ENCODE measurements at places on chromosomes 2 and 18.

DNA sequence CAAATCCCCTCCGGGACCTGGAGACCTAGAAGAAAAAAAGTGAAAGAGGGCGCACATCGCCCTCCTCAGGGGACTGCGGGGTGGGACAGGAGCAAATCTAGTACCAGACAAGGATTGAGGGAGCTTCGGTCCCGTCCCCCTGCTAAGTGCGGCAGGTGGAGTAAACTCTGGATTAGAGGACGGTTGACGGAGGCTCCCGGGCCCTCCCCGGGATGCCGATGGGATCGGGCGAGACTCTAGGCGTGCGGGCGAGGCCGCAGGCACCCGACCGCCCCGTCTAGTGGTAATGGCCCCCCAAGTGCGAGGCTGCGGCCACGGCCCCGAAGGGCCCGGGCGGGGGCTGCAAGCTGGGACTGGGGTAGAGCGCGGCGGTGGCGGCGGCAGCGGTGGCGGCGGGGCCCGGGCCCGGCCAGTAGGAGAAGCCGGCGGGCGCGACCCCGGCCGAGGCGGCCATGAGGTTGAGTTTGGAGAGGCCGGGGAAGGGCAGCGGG lies 3.5 kb downstream of the FEV start:
- DNase-seq: no peak

DNA sequence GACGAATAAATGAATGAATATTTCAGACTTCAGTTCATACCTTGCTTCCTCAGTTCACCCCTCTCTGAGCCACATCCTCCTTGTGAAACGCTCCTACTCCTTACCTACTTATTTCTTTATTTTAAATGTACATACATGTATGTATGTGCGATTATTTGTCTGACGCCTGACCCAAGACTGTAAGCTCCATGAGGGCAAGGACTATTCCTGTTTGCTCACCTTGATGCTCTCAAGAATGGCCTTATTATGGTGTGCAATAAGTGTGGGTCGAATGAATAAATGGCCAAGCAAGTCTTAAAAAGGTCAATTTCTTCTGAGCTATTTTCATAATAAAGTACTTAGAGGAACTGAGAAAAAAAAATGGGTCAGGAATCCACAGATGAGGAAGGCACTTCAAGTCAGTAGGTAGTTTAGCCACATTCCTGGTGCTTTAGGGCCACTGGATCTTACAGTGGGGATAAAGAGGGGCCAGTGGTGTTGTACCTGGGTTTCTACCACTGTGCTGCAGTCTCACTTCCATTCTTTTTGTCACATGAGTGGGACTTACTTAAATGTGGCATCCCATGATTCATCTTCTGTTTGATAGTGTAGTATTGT lies 74.7 kb downstream of the SDC1 start:
- no peak for DNase-seq

- no peak for DNase-seq
These were observed 489.5 kb downstream of the TNS1 start for GRCh38 chr2:217513258-217513657.

DNA sequence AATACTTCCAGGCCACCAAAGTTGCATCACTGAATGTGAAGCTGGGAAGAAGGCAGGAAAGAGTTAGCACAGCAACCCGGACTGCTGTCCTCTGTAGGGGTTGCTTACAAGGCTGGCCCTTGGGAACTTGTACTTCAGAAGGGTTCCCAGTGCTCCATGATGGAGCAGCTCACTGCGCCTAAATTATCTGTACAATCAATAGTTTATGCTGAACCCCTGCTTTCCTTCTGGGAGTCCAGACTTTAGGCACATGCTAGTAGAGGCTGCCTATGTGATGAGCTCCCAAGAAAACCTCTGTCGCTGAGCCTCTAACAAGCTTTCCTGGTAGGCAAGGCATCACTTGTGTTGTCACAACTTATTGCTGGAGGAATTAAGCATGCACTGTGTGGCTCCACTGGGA lies 34.3 kb downstream of the XDH start:
- no peak for DNase-seq

GRCh38 chr2:177906041-177906718 lies 166.4 kb downstream of the PDE11A start:
- peak; percentile 4 for DNase-seq

DNA sequence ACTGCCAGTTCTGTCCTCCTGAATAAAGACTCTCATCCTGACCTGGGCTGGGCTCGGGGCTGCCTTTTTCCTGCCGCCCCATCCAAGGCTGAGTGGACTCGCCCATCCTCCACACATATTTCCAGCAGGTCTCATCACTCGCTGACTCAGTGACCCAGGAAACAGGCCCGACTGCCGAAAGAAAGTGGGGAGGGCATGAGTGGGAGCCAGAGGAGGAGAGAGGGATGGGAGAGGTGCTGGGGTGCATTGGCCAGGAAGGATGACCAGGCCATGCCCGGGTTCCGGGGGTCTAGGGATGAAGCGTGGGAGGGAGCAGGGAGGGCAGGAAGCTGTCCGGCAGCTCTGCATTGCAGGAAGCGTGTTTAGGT lies 66.7 kb downstream of the TWIST2 start:
- no peak for DNase-seq

DNA sequence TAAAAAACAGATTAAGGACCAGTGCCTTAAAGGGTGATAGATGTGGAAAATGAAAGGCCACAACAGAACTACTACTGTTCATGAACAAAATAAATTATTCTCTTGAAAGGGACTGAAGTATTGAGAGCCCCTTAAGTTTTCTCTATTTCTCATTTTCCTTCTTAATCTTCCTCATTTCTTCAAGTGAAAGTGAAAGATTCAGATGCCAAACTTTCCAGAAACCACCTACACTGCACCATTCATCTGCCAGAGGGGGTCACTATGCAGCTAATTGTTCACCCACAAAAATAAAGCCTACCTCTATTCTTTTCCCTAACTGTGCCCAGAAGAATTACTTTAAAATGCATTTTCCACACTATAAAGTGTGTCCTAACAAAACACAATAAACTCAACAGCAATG lies 140.1 kb downstream of the NR4A2 start:
- no peak for DNase-seq

DNA sequence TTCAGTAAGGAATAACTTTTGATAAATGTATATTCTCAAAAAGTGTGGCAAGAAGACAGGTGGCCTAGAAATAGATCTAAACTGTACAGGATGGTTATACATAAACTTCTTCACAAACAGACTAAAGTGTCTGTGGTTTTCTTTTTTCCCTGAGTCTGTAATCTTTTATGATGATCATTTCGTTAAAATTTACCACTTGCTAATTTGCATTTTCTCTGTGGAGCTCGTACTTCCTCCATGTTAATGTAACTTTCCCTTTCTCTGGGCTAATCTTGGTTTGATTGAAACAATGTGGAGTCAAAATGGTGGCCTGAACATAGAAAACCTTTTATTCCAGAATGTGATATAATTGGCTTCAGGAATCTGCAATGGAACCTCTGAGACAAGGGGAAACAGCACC lies 166.2 kb downstream of the FTCDNL1 start:
- DNase-seq: no peak

- no peak for DNase-seq
These were observed 7.4 kb upstream of the TMEM87B start for GRCh38 chr2:112047537-112048235.

DNA sequence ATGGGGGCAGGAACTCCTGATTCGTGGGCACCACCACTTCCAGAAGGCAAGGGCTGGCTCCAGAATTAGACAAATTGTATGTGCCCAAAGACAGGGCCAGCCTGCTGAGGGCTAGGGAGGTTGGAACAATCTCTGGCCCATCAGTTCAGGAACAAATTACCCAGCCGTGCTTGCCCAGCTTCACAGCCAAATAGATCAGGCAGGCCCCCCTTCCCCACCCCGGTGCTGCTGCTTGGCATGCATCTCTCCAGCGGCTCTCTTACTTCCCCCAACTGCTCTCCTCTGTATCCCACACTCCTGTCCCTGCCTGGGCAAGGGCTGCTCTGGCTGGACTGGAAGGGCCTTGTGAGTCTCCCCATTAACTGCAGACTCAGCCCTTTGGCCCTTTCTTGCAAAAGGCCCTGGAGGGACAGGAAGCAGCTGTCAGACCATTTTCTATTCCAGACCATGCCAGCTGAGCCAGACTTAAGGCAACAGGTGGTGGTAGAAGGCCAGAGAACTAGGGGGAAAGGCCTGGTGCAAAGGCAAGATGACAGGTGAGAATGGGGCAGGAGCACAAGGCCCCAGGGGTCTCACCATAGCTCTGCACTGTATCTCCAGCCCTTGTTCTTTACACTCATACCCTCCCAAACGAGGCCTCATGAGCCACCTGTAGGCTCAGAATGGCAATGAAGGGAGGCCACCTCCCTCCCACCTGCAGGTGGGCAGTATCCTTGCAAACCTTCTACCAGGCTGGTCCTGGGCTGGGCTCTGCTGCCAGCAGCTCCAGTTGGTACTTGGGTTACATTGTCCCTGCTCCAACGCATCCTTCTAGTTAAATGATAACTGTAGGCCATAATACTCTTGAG lies 30.7 kb upstream of the ACAA2 start:
- DNase-seq: no peak

DNA sequence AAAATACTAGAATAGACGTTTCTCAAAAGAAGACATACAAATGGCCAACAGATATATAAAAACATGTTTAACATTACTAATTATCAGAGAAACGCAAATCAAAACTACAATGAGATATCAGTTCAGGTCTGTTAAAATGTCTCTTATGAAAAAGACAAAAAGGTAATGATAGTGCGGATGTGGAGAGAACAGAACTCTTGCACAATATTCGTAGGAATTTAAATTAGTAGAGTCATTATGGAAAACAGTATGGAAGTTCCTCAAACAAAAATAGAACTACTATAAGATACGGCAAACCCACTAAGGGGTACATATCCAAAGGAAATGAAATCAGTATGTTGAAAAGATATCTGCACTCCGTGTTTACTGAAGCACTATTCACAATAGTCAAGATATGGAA lies 167.5 kb upstream of the CWC22 start:
- DNase-seq: no peak

DNA sequence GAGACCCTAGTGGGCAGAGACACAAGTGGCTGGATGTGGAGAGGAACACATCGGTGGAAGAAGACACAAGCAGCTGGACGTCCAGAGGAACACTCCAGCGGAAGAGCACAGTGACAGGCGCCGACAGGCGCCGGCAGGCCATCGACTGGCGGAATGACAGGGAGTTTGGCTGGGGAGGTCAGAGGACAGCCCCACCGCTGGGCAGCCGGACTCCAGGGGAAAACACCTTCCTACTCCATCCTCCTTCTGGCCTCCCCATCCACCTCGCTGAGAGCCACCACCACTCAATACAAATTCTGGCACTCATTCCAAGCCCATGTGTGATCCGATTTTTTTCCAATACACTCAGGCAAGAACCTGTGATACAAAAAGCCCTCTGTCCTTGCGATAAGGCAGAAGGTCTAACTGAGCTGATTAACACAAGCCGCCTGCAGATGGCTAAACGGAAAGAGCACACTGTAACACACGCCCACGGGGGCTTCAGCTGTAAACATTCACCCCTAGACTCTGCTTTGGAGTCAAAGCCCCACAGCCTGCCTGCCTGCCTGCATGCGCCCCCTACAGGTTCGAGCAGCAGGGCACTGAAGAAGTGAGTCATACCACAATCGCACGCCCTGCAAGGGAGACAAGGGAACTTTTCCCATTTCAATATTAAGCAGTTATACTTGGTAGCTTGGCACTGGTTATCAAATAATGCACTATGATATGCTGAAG lies 50.2 kb upstream of the LRP1B start:
- DNase-seq: no peak

DNA sequence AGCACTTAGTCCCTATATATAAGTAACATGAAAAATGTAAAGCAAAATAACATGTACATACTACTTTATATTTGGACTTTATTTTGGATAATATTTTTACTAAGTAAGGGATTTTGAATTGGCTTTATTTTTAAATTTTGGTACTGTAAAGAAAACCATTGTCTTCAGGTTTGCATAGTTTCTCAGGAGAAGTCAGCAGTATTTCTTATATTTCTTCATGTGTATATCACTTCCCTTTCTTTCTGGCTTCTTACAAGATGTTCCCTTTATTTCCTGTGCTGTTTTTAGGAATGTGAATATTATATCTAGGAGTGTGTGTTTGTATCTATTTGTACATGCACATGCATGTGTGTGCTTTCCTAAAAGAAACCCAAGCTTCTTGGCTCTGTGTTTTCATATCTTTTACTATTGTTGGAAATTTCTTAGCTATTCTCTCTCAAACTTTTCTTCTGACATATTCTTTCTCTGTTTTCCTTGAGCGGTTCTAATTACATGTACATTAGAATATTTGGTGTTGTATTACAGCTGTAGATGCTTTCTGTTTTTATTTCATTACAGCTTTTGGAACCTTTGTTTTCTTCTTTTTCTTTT lies 1549.7 kb upstream of the ACVR2A start:
- no peak for DNase-seq

GRCh38 chr2:121386707-121387106 lies 101.7 kb upstream of the TFCP2L1 start:
- no peak for DNase-seq

GRCh38 chr2:35887146-35887545 lies 468.4 kb upstream of the CRIM1 start:
- no peak for DNase-seq

DNA sequence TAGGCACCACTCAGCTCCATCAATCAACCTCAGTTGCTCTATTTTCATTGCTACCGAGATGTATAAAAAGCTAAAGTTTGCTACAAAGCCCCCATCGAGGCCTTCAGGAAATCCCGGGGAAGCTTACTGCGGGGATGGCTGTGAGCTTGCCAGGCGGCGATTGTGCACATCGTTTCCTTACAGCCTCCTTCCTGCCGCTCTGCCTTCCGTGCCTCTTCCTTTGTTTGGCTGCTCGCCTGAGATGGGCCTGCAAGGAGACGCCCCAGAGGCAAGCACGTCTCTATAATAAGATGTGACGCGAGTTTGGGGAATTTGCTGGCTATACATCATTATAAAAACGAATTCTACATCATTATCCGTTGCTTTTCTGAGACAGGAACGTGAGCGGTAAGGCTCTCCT lies 41.6 kb downstream of the DHRS9 start:
- no peak for DNase-seq

GRCh38 chr2:143205106-143205764 lies 76.0 kb downstream of the ARHGAP15 start:
- no peak for DNase-seq

GRCh38 chr2:13106302-13106701 lies 389.6 kb downstream of the TRIB2 start:
- no peak for DNase-seq

DNA sequence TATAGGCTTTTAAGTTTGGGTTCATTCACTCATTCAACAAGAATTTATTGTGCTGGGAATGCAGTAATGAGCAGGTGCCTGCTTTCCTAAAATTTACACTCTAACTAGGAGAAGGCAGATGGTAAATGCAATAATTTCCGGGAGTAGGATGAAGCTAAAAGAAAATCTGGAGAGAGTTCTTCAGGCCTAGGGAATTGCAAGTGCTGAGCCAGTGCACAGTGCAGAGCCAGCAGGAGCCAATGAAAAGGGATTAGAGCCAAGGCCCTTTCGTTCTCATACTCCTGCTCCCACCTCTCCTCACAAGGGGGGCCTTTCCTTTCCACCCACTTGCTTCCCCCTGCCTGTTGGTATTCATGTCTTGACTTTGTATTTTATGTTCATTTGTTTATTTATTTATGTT lies 55.1 kb downstream of the CFAP221 start:
- DNase-seq: no peak

GRCh38 chr2:239369631-239370161 lies 31.1 kb downstream of the HDAC4 start:
- DNase-seq: peak; percentile 42
